NCI-H1105 (cell line): ENCODE measurements at places on chromosomes 12 and 14.

DNA sequence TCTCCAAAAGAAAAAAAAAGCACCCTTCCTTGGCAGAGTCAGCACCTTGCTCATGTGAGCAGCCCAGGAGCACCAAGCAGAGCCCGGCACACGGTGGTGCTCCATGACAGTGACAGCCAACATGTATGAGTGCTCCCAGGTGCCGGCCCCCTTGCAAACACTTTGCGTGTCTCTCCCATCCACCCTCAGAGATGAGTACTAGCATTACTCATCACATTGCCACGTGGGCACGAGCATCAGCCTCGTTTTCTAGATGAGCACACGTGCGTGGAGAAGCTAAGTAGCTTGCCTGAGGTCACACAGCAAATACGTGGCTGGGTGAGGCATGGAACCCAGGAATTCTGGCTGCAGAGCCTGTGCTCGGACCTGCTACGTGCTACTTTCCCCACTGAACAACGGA lies 177.9 kb upstream of the PRMT8 start:
- DNase-seq, result no peak

DNA sequence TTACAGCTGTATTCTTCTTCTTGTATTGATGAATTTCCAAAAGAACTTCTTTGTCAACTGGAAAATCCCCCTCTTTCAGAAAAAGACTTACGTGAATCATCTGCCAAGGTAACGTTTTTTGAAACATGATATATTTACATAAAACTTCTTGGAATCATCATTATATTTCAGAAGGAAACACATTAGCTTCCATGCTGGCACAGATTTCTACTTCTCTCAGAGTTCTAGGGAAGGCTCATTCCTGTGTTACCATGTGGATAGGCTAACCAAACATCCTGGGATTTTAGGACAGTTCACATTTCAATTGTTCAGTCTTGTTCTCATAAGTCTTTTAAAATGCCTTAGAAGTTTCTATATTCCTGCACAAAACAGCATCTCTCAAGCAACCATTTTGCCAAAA lies 120.3 kb upstream of the NEDD1 start:
- no peak for DNase-seq

DNA sequence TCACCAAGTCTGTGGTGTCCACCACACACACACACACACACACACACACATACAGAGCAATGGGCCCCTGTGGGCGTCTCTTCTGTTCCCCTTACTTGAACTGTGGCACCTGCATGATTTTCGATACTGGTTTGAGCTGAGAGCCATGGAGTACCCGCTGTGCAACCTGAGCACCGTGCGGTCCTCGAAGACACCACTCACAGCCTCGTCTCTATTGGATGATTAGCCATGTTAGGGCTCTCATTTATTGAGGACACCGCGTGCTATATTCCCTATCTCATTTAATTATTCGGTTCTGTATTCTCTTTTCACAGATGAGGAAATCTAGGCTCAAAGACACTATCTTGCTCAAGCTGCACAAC lies 623 bp upstream of the C14orf132 start:
- no peak for DNase-seq

DNA sequence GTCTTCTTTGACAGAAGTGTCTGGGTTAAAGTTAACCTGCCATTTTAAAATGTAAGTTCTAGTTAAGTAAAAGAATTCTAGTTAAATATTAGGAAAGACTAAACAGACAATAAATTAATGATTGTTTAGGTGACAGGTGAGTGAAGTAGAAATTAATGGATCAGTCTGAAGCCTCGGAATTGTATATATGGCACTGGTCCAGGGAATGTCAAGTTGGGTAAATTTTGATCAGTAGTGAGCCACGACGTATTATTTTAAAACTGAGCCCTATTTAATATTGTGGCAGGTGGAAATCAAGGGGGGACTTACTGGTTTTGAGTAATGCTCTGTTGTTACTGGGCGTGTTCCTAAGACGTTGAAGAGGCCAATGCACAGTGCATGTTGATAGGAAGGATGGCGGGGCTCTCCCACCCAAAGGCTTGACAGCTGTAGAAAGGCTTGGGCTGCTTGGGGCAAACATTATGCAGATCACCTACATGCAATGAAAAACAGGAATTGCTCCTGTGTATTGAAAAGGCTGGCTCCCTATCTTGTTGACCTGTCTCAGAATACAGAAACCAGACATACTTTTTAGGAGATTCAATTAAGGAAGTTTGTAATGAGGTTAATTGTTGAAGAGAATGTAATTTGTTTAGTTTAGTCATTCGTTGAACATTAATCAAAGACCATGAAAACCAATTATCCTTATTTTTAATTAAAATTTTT lies 5.9 kb upstream of the PPFIBP1 start:
- DNase-seq, result peak; percentile 39

DNA sequence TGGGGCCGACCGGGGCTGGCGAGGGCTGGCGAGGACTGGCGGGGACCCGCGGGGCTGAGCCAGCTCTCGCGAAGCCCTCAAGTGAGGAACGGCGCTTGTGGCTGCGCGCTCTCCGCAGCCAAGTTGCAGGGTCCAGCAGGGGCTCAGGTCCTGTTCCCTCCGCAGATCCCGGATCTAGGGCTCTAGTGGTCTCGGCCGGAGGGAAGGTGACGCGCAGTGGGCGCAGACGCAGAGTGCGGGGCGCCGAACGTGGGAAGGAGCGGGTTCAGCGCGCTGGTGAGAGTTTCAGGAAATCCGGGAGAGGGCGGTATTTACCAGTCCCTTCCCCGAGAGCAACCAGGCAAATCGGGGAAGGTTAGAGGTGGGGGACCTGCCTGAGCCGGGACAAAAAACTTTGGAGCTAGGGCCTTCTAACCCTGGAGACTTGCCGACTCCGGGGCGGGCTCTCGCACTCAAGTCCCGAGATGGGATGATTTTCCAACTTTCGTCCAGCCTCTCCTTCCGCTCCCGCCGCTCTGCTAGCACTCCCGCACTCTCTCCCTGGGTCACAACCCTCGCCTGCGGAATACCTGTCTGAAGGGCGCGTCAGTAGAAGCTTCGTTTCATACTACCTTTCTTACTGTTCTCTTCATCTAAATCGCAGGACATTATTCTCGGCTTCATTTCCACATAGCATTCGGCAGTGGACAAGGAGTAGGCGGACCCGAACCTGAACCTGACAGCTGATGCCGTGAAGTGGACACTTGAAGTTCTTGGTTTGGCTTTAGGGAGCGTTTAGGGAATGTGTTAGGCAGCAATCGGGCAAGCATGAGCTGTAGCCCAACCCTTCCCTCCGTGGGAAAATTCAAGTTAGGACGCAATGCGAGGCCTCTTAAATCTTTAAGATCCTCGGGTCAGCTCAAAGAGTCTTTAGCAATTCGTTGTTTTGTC lies 13.6 kb upstream of the PAX9 start:
- DNase-seq, result peak; percentile 74

GRCh38 chr12:80412343-80412953 lies 31.6 kb upstream of the PTPRQ start:
- peak; percentile 63 for DNase-seq

- no peak for DNase-seq
Measured at GRCh38 chr14:76259029-76259735, 107.5 kb downstream of the GPATCH2L start.

GRCh38 chr14:81473456-81474147 lies 60.1 kb downstream of the SEL1L start:
- no peak for DNase-seq

- DNase-seq, result no peak
Measured at GRCh38 chr14:90677484-90678050, 138.7 kb downstream of the TTC7B start.

DNA sequence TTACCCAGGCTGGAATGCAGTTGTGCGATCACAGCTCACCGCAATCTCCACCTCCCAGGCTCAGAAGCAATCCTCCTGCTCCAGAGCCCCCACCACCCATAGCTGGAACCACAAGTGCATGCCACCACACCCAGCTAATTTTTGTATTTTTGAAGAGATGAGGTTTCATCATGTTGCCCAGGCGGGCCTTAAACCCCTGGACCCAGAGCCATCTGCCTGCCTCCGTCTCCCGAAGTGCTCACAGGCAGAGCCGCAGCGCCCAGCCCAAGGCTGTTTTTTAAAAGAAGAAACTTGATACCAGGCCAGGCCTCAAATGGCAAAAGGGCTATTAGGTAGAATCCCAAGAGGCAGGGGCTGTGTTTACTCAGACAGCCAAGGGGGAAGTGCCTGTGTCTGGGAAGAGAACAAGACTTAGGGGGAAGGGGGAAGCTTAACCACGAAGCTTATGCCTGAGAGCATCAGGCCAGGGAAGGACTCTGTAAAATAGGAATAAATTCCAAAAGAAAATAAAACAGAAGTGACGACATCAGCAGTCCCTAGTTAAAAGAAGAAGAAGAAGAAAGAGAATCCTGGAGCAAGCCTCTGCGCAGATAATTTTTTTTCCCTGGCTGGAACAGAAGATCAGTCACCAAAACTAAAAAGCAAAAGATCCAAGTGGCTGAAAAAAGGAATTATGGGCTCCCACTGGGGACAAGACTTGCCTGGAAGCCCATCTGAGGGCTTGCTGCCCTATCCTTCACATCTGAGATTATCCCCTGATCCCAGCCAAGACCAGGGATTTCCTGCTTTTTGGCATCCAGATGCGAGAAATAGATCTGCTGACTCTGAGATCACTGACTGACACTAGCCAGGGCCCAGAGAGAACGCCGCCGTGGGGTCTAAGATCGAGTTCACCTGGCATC lies 170.5 kb downstream of the NDUFA12 start:
- DNase-seq, result peak; percentile 7

DNA sequence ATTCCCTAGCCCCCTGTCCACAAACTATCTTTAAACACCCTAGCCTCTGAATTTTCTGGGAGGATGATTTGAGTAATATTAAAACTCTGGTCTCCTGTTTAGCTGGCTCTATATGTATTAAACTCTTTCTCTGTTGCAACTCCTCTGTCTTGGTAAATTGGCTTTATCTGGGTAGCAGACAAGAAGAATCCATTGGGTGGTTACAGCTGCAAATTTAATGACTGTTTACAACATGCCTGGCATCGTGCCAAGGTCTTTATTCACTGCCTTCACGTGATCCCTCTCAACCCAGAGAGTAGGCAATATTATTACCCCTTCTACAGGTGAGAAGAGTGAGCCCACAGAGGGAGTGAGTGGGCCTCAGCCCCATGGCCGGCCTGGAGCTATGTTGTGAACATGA lies 77.8 kb upstream of the MYL2 start:
- DNase-seq, result peak; percentile 15

GRCh38 chr14:96112032-96112431 lies 72.9 kb downstream of the C14orf132 start:
- DNase-seq, result no peak

DNA sequence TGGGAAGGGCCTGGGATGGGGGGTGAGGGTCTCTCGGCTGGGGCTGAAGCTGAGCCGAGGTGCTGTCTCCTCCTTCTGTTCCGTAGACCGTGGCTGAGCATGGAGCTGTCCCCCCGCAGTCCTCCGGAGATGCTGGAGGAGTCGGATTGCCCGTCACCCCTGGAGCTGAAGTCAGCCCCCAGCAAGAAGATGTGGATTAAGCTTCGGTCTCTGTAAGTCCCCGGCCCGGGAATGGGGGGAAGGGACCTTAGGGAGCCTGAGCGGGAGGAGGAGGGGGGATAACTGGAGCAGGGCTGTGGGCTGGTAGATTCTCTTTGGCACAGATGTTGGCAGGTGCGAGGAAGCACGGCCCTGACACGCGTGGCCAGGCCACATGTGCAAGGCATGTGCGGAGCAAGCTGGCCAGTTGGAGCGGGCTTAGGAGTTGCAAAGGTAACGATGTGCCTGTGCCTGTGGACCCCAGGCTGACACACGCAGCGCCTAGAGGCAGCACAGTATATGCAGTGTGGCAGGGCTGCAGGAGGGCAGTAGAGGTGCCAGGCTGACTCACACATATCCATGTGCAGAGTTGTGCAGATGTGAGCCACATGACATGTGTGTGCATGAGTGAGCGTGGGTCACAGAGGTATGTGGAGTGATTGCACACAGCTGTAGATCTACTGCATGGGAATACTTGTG lies 512 bp downstream of the PDE1B start:
- DNase-seq, result no peak

DNA sequence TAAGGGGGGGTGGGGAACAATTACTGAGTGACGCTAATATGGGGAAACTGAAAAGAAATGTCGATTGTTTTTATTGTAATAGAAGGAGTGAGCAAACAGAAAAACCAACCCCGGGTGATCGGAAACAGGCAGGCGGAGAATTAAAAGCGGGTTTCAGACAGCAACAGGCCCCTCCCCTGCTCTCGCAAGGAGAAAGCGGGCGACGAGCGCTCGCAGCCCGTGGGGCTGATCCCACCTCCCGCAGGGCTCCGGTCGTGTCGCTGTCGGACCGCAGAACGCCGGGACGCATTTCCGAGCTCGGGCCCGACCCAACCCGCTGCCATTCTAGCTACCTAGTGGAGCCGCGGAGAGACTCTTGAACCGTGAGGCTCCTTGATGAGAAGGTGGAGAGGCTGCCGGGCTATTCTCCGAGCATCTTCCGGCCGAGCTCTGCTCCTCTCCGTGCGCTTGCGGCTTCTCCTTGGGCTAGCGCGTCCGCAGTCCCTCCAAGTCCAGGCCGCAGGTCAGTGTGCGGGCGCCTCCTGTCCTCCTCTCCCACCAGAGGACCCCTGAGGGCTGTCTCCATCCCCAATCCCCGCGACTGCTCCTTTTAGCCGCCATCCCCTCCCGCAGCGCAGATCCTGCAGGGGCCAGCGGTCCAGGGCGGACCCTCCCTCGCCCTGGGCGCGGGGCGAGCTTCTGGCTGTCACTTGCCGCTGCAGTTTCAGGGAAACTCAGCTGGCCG lies 4.1 kb upstream of the PAX9 start:
- no peak for DNase-seq

- no peak for DNase-seq
Measured at GRCh38 chr12:54526812-54527630, 22.4 kb upstream of the PDE1B start.

DNA sequence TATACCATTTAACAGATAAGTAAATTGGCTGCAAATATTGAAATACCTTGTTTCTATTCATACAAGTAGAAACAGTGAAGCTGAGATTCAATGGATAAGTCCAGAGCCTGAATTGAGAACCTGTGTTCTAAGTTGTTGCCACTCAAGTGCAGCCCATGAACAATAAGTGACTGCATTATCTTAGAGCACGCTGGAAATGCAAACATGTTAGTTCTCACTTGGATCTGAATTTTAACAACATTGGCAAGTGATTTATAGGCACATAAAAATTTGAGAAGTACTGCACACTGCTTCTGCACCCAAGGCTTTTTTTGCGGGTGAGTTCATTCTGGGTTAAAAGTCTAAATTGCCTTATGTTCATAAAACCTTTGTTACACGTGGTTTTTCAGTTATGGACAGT lies 484.3 kb downstream of the NAV3 start:
- DNase-seq, result no peak

GRCh38 chr14:104202259-104203070 lies 64.1 kb downstream of the KIF26A start:
- DNase-seq, result peak; percentile 94
